ENCODE measurements at places on chromosomes 5 and 9. TPM values are rescaled to one million over a fixed set of nuclear protein-coding genes. Genes with fewer than 3 reads are reported as not detected.

Gene PDE6A
- total RNA-seq: not detected

Gene IFNA2
- total RNA-seq: not detected

Gene SPINK13
- not detected for total RNA-seq

Gene GHR
- total RNA-seq: 145 TPM

DNA sequence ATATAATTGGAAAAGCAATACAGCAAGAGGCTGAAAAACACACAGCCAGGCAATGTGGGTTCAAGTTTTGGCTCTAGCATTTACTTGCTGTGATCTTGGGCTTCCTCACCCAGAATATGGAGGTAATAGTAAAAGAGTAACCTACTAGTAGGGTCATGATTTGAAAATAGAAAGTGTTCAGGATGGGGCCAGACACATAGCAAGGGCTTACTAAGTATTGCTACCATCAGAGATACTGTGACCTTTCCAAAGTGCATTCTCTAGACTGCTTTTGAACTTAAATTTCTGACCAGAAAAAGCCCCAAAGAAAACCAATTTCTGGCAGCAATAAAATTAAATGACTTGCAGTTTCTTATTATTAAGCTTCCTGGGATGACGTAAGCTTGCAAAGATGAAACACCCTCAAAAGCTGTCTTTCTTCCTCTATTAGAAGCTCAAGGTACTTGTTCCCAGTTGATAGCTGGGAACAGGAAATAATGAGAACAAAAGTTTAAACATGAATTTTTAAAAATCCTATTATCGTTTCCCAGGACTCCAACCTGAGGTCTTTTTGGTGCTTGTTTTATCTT is 20.3 kb downstream of the SLC45A2 start:
- DNase-seq: no peak

DNA sequence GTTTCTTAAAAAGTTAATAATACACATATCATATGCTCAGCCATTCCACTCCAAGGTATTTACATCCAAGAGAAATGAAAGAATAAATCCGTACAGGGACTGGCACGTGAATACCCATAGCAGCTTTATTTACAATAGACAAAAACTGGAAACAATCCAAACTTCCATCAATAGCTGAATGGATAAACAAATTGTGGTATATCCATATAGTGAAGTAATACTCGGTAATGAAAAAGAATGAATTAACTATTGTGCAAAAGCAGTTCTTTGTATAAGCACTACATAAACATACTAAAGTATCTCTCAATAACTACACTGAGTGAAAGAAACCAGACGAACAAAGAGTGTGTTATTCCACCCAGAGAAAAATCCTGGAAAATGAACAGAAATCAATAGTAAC is 17.6 kb downstream of the COL23A1 start:
- no peak for DNase-seq

GRCh38 chr5:68818057-68818695 is 275.6 kb upstream of the SLC30A5 start:
- no peak for DNase-seq

- no peak for DNase-seq
Measured at GRCh38 chr9:14095277-14095676, 218.7 kb downstream of the NFIB start.

GRCh38 chr5:89582768-89583339 is 699.9 kb upstream of the MEF2C start:
- no peak for DNase-seq

DNA sequence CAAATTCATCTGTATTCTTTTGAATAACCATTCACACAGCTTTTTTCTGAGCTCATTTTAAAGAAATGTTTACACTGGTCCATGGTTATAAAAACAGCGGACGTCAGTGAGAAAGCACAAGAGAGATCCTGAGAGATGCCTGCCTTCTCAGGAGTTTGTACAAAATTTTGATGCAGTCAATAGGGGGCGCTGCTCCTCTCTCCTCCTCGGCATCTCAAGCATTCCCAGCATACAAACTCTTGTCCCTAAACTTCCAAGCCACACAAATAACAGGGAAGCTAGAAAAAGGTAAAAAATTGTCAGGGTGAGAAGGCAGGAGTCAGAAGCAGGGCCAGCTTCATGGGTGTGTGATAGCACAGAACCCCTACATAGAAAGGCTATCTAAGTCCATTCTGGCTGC is 11.2 kb upstream of the CCDC152 start:
- no peak for DNase-seq

GRCh38 chr5:151463137-151464029 is 16.0 kb downstream of the SLC36A1 start:
- no peak for DNase-seq
